ENCODE measurements at places on chromosomes 13 and 19.

- no peak for DNase-seq
These were observed 86.0 kb downstream of the GADD45B start for GRCh38 chr19:2561895-2562294.

- DNase-seq: no peak
These were observed 15.2 kb downstream of the SIGLEC7 start for GRCh38 chr19:51157265-51157664.

- no peak for DNase-seq
These were observed 15.2 kb upstream of the TOMM40 start for GRCh38 chr19:44875666-44876451.

GRCh38 chr13:112996671-112997091, 27.7 kb downstream of the MCF2L start:
- DNase-seq: no peak

DNA sequence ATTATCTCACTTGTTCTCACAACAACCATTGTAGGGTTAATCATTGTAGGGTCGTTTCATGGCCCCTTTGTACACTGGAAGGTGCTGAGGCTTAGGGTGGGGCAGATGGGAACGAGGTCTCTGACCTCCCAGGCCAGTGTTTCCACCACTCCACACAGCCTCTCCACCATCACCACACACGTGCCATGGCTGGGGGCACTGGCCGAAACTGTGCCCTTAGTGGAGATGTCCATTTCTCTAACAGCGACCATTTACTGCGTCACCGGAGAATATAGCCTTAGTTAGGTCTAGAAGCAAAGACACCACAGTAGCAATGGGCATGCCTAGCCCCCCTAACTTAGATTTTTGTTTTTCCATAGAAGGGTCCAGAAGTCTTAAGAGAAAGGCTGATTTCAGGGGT, 36.5 kb downstream of the COL4A1 start:
- no peak for DNase-seq
